ENCODE measurements at places on chromosomes 5 and 9.

GRCh38 chr5:6404129-6404528 is 25.8 kb upstream of the MED10 start:
- no peak for DNase-seq

- no peak for DNase-seq
These were observed 60.2 kb downstream of the CRB2 start for GRCh38 chr9:123416176-123416575.

GRCh38 chr5:146025114-146025680 is 80.2 kb downstream of the PLAC8L1 start:
- no peak for DNase-seq

DNA sequence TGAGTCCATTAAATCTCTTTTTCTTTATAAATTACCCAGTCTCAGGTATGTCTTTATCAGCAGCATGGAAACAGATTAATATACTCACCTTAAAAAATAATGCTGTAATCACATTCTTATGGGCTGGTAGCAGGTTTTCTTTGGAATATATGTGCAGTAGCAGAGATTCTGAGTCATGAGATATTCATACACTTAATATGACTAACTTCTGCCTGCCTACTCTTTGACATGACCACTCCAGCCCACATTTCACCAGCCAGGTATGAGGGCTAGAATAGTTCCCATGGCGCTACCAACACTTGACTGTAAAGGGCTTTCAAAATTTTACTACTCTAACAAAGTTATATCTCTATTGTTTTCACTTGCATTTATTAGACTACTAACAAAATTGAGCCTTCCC is 74.1 kb upstream of the GHR start:
- DNase-seq: no peak

GRCh38 chr5:104178829-104179456 is 616.4 kb upstream of the NUDT12 start:
- no peak for DNase-seq

DNA sequence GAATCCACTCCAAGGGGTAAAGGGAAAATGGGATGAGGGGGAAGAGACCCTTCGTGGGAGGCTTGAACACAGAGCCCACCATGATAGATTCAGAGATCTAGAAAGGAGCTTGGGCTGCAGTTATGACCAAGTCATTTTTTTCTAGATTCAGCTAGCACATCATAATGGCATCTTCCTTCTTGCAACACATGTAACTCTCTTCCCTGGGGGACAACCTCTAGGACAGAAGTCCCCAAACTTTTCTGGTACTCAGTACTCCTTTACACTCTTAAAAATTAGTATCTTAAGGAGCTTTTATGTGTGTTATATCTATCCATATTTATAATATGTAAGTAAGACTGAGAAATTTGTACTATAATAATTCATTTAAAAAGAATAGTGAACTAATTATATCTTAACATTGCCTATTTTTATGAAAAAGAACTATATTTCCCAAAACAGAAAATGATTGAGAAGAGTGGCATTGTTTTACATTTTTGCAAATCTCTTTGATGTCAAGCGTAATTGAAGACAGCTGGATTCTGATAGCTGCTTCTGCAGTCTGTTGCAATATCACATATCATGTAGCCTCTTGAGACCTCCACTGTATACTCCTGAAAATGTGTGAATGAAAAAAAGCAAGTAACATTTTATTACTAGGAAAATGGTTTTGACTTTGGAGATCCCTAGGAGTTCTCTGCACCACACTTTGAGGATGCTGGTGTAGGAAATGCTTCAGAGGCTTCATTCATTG is 875 bp downstream of the ACO1 start:
- DNase-seq: no peak

DNA sequence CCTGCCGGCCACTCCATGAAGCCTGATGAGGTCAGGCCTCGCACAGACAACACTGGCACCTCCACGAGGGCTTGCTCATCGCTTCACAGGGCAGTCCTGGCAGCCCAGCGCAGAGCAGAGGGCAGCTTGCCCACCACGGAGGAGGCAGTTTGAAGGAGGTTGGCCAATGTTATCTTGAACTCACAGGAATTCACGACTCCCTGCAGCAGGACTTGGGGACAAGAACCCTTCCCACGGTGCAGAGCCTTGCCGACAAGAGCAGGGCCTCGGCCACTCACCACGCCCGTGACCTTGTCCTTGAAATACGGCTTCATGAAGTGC is 5.0 kb downstream of the SNAPC4 start:
- no peak for DNase-seq

GRCh38 chr9:71504636-71505035 is 263.7 kb downstream of the CEMIP2 start:
- no peak for DNase-seq

GRCh38 chr9:131618071-131618479 is 72.8 kb downstream of the PRRT1B start:
- no peak for DNase-seq

DNA sequence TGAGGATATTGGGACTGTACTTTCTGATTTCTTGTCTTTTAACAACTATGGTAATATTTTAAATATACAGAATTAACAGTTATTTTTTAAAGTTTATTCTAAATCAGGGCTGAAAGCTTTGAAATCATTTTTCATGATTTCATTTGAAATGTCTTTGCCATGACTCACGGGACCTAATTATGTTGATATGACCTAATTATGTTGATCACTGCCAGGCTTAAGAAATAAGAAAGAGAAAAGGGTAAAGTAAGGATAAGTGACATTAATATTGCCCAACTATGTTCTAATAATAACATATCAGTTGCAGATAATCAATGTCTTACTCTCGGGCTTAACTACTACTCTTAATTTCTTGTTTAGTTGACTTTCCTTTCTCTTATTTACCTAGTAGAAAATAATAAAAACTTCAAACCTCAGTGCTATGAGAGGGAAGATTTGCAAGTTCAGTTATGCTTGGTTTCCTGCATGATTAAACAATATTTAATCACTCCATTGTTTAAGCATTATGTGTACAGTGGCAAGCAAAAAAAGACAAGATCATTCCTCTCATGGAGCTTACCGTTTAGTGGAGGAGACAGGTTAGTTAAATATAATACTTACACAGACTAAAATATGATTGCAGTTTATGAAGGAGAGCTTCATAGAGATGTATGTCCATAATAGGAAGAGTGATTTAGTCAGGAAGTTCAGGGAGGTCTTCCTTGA is 67.0 kb upstream of the EIF4EBP3 start:
- no peak for DNase-seq

DNA sequence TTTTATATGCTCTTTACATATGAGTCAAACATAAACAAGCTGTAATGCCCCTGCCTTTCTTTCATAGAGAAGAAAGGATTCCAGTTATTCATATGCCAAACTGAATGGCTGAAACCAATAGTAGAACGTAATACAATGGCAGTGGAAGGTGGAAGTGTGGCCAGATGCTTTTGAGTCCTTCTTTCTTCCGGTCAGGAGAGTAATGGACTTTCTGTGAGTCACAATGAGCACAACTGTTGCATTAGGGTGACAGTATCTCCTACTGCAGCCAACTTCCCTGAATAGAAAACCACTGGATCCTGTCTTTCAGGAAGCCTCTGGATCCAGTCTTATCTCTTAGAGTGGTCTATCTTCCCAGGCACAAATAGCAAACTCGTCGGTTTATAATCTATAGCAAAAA is 855.2 kb downstream of the MAT2B start:
- DNase-seq: no peak

- no peak for DNase-seq
These were observed 54.7 kb upstream of the SARDH start for GRCh38 chr9:133792721-133793470.

- DNase-seq: no peak
These were observed 19.6 kb downstream of the ITGA2 start for GRCh38 chr5:53008751-53009150.

DNA sequence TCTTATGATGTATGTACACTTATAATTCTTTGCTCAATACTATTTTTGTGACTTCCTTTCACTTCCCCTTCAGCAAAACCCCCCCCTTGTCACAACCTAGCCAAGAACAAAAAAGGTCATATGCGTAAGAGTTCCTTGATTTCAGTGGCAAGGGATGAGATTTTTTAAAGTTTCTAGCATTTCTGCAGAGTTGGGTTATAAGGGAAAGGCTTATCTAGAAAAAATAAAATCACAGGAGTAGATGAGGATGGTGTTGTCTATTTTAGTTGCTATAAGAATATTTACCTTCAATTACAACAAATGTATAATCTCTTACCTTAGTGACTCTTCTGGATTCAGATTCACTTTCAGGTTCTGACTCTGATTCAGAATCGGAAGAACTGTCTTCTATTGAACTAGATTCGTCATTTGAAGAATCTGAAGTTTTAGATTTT is 184.6 kb downstream of the AP3B1 start:
- no peak for DNase-seq

DNA sequence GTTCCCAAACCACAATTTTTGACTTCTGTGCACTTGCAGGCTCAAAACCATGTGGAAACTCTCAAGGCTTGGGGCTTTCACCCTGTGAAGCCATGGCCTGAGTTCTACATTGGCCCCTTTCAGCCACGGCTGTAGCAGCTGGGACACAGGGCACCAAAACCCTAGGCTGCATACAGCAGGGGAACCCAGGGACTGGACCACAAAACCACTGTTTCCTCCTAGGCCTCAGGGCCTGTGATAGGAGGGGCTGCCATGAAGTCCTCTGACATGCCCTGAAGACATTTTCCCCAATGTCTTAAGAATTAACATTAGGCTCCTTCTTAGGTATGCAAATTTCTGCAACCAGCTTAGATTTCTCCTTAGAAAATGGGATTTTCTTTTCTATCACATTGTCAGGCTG is 312.1 kb upstream of the TUSC1 start:
- no peak for DNase-seq

DNA sequence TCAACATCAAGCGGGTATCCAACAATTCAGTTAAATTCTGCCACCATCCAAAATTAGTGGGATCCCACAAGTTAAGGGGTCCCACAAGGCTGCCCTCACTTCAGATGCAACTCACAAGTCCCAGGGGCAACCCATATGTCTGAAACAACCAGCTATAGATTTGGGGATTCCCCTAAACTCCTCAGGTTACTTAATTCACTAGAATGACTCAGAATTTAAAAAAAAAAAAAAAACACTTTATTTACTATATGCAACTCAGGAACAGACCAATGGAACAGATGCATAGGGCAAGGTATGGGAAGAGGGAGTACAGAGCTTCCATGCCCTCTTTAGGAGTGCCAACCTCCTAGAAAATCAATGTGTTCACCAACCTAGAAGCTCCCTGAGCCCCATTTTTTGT is 15.1 kb downstream of the AUH start:
- no peak for DNase-seq

DNA sequence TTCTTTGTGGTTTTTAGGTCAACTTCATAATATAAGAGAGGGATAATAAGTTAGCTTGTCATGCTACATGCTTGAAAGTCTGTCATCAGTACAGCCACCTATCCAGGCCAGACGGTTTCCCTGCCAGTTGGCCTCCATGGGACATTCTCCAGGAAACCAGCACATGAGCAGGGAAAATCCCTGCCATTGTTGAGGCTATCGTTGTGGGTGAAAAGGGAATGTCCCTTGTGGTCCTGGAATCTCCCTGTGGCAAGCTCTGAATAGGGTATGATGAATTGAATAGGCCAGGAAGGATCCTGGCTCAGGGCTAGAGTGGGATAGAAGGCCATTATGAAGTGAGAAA is 12.3 kb downstream of the F2RL1 start:
- no peak for DNase-seq

DNA sequence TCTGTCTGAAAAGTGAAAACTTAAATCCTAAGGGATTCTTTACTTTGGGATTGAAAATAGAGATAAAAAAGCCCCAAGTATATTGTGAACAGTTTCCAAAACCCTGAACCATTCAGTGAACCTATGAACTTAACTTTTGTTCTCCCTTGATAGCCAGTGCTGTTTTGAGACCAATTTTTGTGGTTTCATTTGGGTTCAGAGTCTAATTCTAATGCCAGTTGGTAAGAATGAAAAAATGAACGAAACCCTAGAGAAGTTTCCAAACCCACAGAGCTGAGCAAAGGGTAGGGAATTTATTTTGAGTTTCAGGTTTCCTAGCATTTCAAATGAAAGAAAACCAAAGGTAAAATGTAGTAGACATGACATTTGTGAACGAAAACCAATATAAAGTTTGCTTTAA is 1366.8 kb downstream of the EFNA5 start:
- DNase-seq: no peak

DNA sequence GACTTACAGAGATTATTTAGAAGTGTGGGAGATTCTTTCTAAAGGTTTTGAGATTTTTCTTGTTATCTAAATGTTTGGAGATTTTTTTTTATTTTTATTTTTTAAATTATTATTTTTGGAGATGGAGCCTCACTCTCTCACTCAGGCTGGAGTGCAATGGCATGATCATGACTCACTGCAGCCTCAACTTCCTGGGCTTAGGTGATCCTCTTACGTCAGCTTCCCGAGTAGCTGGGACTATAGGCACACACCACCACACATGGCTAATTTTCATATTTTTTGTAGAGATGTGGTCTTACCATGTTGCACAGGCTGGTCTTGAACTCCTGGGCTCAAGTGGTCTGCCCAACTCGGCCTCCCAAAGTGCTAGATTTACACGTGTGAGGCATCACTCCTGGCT is 694.5 kb downstream of the TLE1 start:
- DNase-seq: no peak

DNA sequence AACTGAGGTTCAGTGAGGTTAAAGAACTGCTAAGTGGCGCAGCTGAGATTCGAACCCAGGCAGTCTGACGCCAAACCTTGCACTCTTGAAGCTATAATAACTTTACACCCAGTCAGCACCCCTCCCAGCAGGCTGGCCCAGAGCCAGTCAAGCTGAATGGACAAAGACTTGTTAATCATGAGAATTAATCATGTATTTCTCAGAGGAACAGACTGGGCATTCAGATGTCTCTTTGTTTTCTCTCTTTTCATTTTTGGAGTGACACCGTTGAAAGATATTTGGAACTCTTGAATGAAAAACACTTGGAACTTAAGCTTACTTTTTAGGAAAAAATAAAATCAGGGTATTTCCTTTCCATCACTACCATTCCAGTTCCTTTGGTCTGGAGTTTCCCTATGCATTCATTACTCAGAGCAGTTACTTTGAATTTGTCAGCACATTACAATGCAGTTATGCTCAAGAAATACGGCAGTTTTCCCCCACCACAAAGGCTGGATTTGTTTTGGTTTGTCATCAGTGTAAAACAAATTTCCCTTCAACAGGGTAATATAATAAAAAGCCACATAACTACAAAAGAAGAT is 22.6 kb upstream of the MAMDC2 start:
- no peak for DNase-seq

- DNase-seq: no peak
These were observed 1064.0 kb upstream of the SEMA6A start for GRCh38 chr5:117638581-117638980.

GRCh38 chr5:101611039-101611438 is 685.0 kb downstream of the SLCO4C1 start:
- DNase-seq: no peak

DNA sequence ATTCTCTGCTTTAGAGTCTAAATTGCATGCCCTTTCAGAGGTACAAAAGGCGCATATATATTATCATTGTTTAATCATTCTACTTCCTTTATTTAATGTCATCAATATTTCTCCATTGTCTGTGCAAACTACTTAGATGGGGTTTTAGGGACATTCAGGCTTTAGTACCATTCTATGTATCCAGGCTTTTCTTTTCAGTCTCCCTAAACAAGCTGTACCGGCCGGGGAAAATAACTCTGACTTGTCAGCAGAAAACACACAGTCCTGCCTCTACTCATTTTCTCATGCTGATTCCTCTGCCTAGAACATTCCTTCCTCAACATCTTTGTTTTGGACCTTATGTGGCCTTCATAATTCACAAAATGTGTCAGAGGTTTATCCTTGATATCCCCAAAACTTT is 392.1 kb upstream of the DAB2 start:
- DNase-seq: no peak

- DNase-seq: peak; percentile 47
These were observed 59.2 kb upstream of the CLINT1 start for GRCh38 chr5:157917899-157918809.

GRCh38 chr5:126519637-126520592 is 75.1 kb downstream of the ALDH7A1 start:
- DNase-seq: no peak

All from stimulated activated CD4-positive, alpha-beta T cell treated with anti-CD3 and anti-CD28 coated beads, TNF-alpha, amount 100 ng/mL, for 48 hours (primary cell).